ENCODE measurements at places on chromosomes 11 and 22.

GRCh38 chr11:110077346-110077745 lies 15.8 kb upstream of the ZC3H12C start:
- no peak for DNase-seq

DNA sequence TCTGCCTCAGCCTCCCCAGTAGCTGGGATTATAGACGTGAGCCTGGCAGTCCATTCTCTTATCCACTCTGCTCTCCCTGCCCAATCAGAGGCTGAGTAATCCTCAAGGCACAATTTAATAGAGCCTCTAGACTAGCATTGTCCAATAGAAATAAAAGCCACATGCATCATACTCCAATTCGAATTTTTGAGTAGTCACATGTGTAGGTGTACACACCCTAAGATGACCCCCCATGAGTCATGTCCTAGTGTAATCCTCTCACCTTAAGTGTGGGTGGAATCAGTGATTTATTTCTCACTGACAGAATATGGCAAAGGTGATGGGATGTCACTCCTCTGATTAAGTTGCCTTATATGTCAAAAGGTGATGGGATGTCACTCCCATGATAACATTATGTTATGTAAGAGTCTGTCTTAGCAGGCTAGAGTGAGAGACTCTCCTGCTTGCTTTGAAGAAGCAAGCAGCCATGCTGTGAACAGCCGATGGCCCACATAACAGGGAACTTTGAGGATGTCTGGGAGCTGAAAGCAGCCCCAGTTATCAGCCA lies 61.3 kb downstream of the MN1 start:
- DNase-seq: no peak

DNA sequence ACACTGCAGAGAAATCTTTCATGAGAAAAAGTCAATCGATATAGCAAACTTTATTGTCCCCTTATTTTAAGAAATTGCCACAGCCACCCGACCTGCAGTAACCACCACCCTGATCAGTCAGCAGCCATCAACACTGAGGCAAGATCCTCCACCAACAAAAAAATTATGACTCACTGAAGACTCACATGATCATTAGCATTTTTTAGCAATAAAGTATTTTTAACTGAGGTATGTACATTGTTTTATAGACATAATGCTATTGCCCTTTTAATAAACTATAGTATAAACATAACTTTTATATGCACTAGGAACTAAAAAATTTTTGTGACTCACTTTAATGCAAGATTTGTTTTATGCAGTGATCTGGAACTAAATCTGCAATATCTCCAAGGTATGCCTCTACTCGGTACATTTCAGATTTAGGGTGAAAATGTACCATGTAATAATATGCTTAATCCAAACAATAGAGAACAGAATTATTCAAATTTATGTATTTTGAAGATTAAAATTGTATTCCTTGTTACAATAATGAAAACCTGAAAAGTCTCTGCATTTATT lies 79.2 kb upstream of the CEP126 start:
- DNase-seq: no peak

- no peak for DNase-seq
Observed at GRCh38 chr11:94749369-94749768, 18.8 kb upstream of the AMOTL1 start.

DNA sequence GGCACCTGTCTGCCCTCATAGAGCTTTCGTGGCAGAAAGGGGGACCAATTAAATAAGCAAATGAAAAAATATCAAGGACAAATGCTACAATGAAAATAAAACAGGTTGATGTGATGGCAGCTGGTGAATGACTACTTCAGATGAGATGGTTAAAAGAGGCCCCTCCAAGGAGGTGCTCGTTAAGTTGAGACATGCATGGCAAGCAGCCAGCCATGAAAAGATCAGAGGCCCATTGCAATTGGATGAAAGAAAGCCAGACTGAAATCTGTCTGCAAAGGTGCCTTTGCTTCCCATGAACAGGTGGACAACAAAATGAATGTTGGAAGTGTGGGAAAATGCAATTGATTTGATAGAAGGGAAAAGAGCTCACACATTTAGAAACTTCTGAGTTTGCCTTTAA lies 848 bp upstream of the TRPC6 start:
- DNase-seq: no peak

- peak; percentile 23 for DNase-seq
Observed at GRCh38 chr11:57482782-57483561, 22.6 kb downstream of the RTN4RL2 start.

DNA sequence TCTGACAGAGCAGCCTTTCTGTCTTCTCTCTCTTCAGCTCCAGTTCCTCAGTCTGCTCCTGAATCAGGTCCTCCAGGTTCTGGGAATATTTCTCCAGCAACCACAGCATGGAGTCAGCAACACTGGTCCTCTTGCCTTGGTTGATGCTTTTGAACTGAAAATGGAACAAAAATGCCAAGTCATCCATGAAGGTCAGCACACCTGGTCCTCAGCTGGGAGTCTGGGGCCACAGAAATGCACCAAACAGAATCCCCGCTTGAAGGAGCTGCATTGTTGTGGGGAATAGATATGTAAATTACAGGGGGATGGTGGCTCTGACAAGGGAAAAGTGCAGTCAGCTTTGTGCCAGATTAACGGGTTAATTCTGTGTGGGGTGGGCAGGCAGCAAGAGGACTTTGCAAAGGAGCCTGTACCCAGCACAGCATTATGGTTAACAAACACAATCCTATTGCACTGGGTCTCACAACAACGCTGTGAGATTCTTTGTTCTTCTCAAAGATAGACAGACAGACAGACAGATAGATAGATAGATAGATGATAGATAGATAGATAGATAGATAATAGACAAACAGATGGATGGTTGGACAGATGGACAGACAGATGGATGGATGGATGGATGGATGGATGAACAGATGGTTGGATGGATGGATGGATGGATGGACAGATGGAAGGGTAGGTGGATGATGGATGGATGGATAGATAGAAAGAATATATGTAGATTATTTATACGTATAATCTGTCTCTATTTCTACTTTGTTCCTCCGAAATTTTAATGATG lies 33.8 kb upstream of the LRRC32 start:
- DNase-seq: no peak

GRCh38 chr11:11977206-11977938 lies 31.1 kb downstream of the DKK3 start:
- DNase-seq: no peak

DNA sequence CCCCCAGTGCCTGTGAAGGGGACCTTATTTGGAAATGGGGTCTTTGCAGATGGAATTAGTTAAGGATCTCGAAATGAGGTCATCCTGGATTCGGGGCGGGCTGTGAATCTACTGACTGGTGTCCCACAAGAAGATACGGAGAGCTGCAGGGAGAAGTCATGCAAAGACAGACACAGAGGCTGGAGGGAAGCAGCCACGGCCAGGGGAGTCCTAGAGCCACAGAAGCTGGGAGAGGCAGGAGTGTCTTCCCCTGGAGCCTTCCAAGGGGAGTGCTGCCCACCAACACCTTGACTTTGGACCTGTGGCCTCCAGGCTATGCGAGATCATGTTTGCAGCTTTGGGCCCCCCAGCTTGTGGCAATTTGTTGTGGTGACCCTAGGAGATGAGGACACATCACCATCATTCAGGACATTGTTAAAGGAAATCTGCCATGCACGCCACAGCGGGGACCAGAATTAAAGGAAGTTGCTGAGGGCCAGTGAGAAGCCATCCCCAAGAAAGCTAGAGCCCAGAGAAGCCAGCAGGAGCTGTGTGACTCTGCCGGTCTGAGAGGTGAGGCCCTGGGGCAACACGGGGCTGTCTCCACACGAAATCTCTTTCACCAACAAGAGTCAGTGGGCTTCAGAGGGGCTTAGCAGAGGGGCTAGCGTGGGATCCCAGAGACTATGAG lies 434.7 kb downstream of the BRD1 start:
- DNase-seq: no peak

- DNase-seq: no peak
Observed at GRCh38 chr11:67095214-67095507, 23.9 kb upstream of the KDM2A start.

- DNase-seq: no peak
Observed at GRCh38 chr11:9814108-9814507, 150.2 kb downstream of the SWAP70 start.

GRCh38 chr11:940496-941135 lies 14.9 kb downstream of the AP2A2 start:
- DNase-seq: no peak

GRCh38 chr11:21636561-21636960 lies 556.3 kb upstream of the ANO5 start:
- no peak for DNase-seq

GRCh38 chr11:76554767-76555166 lies 109.9 kb downstream of the EMSY start:
- no peak for DNase-seq

GRCh38 chr11:44709281-44709562 lies 17.5 kb upstream of the TSPAN18 start:
- no peak for DNase-seq

GRCh38 chr11:80122211-80122610 lies 681.4 kb upstream of the TENM4 start:
- no peak for DNase-seq

DNA sequence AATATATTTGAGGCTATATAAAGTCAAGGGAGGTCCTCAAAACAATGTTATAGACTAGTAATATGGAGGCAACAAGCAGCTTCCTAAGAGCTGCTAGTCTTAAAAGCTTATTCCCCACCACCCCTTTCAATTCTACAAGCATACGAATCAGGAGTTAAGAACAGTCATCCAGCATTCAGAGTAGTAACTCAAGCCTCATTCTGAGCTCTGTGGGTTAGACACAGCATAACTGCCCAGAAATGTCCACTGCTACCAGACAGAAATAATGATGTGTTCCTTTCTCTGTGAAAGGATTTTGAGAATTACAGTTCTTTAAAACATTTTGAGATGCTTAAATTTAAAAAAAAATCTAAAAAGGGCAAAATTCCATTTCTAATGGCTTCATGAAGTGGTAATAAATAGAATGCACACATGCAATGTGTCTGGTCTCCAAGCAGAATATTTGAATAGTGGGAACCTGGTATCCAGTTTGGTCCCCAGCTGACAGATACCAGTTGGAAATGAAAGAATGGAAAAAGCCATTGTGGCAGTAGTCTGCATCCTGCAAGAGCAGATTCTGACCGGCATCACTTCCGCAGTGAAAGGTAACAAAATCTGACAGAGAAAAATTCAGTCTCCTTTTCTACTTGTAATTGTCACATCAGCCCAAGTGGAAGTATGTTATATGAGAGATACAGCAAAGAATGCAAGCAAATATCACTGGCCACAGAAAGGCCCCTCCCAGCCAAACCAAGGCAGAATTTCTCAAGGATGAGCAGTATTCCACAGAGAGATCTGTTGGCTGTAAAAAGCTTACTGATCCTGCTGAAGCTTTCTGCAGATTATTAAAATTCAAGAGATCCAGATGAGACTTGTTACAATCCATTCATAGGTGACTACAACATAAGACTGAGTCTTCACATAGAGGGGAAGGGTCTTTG lies 310.8 kb upstream of the PITPNB start:
- DNase-seq: no peak

GRCh38 chr11:10973416-10973815 lies 115.6 kb upstream of the ZBED5 start:
- DNase-seq: no peak

- no peak for DNase-seq
Observed at GRCh38 chr22:29256606-29257325, 11.0 kb downstream of the RHBDD3 start.

- no peak for DNase-seq
Observed at GRCh38 chr22:46750863-46751443, 11.5 kb upstream of the TBC1D22A start.

GRCh38 chr22:31086703-31087330 lies 5.7 kb downstream of the SMTN start:
- no peak for DNase-seq

DNA sequence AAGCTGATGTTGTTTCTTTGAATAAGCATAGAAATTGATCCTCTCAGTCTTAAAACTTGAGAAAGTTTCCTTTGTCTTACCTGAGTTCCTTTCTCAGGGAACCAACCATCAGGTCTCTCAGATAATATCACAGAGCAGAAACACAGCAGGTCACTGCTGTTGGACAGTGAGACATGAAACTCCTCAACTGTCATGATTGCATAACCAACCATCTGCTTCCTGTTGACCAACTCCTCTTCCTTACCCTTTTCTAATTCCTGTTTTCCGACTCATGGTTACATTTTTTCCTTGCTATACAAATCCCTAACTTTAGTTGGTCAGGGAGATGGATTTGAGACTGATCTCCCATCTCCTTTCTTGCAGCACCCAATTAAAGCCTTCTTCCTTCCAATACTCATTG lies 845.3 kb downstream of the FAM181B start:
- DNase-seq: no peak

- peak; percentile 61 for DNase-seq
Observed at GRCh38 chr22:20857838-20858614, 585 bp downstream of the PI4KA start.

GRCh38 chr11:128501632-128502549 lies 85.5 kb downstream of the ETS1 start:
- DNase-seq: no peak

- DNase-seq: no peak
Observed at GRCh38 chr11:128796270-128796669, 70.8 kb downstream of the KCNJ1 start.

DNA sequence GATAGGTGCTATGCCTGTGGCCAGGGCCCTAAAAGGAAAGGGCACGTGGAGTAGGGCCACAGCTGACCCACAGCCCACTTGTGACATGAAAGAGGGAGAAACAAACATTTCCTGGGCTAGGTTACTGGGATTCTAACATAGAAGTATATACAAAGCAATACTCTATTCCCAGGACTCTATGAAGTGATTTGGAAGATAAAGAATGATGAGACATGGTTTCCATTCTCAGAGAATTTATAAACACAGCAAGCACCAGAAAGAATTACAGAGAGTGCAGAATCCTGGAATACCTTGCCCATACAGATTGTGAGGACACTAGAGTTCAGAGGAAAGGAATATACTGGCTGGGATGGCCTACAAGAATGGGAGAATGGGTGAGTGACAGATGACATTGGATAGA lies 86.4 kb downstream of the KIRREL3 start:
- DNase-seq: no peak

DNA sequence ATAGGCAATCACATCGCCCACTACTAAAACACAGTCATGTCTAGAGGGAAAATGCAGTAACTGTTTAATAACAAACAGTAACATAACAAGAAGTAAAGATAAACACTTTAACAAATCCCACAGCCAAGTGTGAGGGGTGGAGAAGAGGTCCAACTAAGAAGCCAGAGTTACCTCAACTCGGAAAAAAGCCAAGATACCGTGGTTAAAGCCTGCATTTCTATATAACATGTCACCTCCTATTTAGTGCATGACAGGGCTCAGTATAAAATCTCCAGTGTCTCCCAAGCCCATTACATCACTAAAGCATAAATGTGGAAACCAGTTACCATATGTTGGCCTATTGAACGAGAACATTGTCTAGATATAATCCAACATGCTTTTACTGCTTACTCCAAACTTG lies 281.7 kb downstream of the LRRC4C start:
- DNase-seq: no peak

- no peak for DNase-seq
Observed at GRCh38 chr22:48218889-48219420, 1456.5 kb downstream of the TBC1D22A start.

DNA sequence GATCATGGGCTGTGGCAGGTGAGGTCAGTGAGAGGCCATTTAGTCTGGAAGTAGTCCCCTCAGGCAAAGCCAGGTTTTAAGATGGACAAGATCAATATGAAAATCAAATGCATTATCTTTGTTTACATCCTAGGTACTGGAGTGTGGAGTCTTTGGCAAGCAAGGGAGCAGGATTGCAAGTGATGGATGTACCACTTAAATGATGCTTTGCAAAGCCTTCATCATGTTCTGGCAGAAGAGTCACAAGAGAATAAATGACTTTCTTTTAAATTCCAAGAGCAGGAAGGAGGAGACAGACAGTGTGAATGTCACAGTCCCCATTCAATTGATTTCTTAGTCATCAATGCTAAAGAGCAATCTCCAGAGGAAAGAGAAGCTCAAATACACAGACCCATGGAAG lies 908.3 kb downstream of the FAM181B start:
- no peak for DNase-seq
